ENCODE measurements at places on chromosomes 6 and 20.

GRCh38 chr6:125732398-125732797 is 17.0 kb upstream of the HEY2 start:
- DNase-seq, result no peak

DNA sequence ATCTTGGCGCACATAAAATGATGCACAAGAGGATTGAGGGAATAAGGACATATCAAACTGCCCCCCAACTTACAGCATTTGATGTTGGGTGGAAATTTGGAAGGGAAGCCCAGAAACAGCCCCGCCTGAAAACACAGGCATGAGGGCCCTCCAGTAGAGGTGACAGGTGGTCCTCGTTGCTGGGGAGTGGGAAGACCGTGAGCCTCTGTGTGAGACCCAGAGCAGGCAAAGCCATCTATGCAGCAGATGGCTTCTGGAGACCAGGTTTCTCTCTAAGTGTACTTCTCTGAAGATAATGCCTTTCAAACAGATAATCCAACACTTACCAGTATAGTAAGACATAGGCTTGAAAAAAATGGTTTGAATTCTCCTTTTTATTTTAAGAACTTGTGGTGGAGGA is 132.2 kb upstream of the INSM1 start:
- no peak for DNase-seq

- no peak for DNase-seq
Observed at GRCh38 chr20:58141971-58142842, 86.2 kb downstream of the ANKRD60 start.

- DNase-seq, result no peak
Observed at GRCh38 chr6:158825951-158826306, 6.8 kb upstream of the EZR start.

DNA sequence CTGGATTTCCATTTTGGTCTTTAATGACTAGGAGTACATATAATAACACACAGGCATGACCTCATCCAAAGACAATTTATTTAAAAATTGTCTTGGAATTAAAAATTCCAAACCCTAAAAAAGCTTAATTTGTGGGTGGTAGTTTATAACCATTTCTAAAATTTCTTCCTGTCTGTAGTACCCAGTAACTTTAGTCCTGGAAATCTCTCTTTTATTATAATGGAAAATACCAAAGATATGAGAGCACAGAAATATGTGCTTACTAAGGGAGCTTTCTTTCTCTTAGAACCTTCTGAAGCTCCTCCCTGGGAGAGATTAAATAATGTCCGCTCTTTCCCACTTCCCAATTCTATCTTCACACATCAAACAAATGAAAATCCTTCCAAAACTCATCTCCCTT is 70.5 kb upstream of the PRL start:
- no peak for DNase-seq
